ENCODE measurements at places on chromosomes 2 and 18.

DNA sequence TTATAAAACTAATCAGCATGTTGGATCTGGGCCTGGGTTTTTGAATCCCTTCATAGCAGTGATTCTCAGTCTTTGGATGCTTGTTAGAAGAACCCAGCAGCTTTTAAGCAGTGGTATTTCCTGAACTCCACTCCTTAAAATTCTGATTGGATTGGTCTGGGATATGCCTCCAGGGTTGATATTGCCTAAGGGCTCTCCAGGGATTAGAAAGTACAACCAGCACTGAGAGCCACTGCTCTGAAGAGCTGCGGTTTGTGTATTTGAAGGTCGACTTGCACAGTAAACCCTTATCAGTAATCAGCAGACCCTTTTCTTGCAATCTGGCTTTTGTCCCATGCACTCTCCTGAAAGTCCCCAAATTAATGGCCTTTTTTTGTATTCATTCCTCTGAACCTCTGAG, 17.0 kb upstream of the RBMS1 start:
- no peak for DNase-seq

DNA sequence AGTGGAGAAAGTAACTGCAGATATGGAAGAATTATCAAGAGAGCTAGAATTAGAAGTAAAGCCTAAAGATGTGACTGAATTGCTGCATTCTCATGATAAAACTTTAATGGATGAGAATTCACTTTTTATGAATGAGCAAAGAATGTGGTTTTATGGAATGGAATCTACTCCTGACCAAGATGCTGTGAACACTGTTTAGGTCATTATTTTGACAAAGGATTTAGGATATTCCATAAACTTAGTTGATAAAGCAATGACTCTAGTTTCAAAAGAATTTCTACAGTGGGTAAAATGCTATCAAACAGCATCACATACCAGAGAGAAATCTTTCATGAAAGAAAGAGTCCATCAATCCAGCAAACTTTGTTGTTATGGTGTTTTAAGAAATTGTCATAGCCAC, 1317.7 kb upstream of the ACVR2A start:
- no peak for DNase-seq

DNA sequence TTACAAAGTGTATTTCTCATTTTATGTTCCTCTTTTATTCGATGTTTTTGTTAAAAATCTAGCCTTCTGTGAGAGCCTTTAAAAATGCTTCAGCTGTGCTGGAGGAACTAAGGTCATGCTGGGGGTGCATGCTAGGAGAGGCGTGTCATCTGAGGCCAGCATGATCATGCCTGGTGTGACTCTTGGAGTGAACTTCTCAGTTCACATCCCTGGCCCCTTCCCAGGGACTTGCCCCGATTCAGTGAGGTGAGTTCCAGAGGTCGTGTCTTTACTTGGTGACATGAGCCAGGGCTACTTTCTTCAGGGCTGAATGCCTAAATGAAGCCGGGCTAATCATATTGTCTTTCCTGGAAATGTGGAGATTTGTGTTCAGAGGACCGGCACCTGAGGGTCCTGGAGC, 264.9 kb downstream of the MREG start:
- DNase-seq: no peak

GRCh38 chr2:26976237-26976636, 5.8 kb downstream of the MAPRE3 start:
- no peak for DNase-seq

DNA sequence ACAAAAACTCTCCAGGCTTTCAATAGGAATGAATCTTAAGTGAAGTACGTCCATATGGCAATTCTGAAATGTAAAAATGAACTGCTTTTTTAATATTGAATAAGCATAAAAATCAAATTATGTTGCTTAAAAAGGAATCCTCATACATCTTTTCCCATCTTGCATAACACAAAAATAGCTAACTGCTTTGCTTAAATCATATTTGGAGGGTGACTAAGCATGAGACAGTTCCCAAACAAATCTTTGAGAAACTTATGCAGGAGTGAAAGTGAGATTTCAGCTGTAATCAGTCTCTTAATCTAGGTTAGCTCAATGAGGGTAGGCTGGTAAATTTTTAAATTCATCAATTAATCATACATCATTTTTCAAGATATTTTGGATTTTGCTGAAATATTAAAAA, 111.5 kb downstream of the MBD5 start:
- DNase-seq: no peak

DNA sequence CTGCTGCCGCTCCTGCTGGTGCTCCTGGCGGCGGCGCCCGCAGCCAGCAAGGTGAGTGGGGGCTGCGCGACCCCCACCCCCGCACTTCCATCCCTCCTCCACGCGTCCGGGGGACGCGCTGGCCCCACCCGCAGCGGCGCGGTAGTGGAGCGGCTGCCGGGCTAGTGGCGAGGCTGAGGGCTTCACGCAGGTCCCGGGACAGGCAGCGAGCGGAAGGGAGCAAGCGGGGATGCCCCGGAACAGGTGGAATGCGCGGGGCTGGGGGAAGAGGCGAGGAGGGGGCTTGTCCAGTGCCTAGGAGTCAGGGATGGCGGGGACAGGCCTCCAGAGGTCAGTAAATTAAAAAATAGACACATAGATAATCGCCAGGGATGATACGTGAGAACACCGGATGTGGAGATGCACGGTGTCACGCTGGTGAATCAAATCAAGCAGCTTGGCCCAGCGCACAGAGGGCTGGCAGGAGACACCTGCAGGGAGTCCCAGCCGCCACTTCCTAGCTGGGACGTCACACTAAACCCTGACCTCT, 403 bp downstream of the COL4A3 start:
- DNase-seq: no peak

- DNase-seq: no peak
These were observed 27.3 kb upstream of the ITGB6 start for GRCh38 chr2:160227293-160227915.

GRCh38 chr2:18467749-18468360, 92.6 kb downstream of the RDH14 start:
- DNase-seq: no peak

DNA sequence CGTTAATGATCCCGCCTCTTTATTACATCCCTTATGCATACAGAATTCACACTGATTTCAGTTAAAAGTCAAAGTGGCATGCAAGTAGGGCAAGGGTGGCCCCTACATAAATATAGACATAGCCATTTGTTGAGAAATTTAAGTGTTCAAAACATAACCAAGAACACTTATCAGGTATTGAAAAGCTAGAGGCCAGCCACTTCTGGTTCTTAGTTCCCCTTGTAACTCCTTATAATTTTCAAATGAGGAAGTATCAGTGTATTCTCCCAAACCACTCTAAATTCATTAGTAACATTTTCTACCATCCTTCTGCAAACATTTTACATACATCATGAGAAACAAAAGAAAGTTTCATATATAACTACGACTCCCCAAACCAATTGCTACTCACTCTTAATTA, 5.8 kb upstream of the ARL5A start:
- no peak for DNase-seq

- no peak for DNase-seq
These were observed 55.4 kb upstream of the ACYP2 start for GRCh38 chr2:54059986-54060385.

- no peak for DNase-seq
These were observed 11.3 kb upstream of the MAL start for GRCh38 chr2:95014126-95014708.

DNA sequence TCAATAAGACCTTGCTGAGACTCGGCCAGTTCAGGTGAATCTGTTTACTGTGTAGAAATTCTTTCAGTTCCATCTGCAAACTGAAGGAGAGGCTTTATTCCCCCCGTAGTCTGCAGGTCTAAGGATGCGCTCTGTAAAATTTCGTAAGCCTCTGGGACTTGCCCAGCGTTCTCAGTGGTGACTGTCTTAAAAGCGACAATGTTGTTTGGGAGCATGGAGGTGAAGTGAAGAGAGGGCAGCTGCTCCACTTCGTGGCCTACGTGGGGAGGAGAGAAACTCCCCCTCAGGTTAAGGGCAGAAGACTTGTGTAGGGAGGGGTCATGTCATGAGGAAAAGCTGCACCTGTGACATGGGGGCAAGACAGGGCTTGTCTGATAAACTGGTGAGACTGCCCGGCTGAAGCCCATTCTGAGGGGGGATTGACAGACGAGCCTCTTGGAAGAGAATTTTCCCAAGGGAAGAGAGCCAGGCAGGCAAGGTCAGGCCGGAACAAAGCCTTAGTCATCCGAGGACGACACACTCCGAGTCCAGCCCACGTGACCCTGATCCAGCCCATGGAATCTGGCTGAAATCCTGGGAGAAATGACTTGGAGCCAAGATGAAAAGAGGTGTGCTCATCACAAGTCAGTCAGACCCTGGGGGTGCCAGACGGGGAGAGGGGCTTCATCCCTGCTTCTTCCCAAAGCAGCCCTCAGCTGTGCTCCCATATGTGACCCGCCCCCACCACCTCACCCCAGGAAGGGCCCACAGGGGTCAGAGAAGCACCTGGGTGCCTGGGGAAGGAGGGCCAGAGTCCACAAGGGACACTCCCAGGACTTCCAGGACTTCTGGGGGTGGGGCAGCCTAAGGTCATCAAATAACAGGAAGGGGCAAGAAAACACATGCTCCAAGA, 88.5 kb upstream of the SH3BP4 start:
- no peak for DNase-seq

DNA sequence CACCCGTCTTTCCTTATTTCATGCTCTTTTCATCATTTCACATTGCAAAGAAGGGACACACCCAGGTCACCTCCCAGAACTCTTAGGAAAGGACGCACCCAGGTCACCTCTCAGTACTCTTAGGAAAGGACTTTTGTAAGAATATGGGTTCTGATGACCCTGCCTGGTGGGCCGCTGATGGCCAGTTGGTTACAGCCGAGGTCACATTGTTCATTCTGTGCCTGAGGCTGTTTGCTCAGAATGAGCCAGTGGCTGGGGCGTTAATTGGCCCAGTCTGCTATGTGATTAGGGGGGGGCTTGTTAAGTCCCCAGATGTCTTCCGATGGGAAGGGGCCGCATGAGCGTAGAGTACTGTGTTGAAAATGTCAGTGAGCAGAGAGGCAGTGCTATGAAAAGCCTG, 9.4 kb downstream of the MLPH start:
- DNase-seq: no peak

DNA sequence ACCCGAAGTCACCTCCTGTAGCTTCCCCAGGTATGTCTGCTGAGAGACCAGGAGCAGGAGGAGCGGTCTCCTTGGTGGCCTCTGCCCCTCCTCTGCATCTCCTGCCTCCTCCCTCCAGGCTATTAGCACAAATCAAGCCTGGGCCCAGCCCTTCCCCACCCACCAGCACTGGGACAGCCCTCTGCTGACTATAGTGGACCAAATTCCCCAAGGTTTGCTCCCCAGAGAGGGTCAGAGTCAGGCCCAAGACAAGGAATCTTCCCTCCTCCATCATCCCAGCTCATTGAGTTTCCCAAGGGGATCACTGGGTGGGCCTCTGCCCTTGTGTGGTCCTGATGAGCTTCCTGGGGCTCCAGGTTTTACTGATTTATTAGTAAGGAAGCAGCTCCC, 62.1 kb downstream of the EMILIN2 start:
- no peak for DNase-seq

GRCh38 chr2:59804732-59805131, 748.7 kb downstream of the BCL11A start:
- DNase-seq: no peak

GRCh38 chr18:23337599-23338444, 115.3 kb upstream of the RIOK3 start:
- DNase-seq: no peak

DNA sequence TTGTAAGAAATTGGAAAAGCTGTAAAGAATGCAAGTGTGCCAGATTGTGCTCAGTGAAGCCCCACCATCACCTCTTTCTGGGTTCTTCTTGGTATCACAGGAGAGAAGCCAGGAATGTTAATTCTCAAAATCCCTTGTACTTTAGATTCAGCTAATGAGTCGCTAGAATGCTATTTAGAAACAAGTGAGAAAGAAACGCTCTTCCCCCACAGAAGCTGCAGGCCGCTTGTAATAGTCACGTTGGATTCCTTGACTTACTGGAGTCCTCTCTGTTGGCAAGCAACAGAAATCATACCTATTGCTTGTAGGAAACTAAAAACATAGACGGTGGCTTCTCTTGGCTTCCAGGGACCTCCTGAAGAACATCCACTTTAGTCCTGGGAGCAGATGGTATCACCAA, 375.6 kb upstream of the LRATD1 start:
- DNase-seq: no peak

GRCh38 chr2:43224571-43225092, 1.8 kb downstream of the ZFP36L2 start:
- no peak for DNase-seq

DNA sequence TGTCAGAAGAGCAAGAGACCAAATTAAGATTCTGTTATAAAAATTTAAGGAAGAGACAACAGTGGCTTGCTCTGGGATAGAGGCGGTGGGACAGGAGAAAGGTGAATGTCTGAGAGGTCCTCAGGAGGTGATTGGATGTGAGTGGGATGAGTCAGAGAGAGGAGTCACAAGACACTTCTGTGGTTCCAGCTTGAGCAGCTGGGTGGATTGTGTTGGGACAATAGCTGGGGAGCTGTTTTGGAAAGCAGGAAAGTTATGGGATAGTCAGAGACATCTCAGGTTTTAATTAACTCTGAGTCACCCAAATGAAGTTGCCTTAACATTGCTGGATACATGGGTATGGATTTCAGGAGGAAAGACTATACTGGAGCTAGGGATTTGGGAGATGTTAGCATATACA, 218.0 kb upstream of the TRIB2 start:
- no peak for DNase-seq

DNA sequence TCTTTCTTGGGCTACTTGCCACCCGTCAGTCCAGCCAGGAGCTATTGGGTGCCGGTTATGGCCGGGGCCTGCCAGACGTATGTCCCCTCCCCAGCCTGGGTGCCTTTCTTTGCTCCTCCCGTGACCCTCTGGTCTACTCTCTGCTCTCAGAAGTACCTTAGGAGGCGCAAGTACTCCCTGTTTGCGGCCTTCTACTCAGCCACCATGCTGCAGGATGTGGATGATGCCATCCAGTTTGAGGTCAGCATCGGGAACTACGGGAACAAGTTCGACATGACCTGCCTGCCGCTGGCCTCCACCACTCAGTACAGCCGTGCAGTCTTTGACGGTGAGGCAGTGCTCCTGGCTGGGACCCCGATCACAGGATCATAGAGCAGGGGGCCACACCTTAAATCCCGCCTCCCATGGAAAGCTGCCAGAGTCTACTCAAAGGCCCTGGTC, 99.5 kb downstream of the DYSF start:
- no peak for DNase-seq

DNA sequence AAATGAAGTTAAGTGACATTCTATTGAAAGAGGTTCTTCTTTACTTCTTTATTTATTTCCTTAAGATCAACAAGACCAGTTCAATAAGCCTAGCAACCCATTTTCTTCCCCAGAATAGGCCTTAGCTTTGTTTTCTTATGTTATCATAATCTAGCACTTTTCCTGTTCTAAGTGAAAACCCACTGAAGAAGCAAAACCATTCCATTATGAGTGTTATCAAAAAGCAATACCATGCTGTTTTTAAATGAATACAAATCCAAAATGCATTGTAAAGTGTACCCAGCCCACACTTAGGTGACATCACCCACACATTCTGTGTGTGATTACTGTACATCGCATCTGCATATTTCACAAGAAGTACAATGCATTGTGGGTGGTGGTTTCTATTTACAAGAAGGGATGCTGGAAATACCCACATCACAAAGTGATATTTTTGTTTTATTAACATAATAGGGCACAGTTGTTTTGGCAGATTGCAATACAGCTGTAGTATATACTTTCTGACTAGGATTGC, 679.5 kb downstream of the KCNJ3 start:
- no peak for DNase-seq

GRCh38 chr2:142286618-142287017, 155.8 kb upstream of the LRP1B start:
- no peak for DNase-seq

- no peak for DNase-seq
These were observed 56.0 kb upstream of the PTPRM start for GRCh38 chr18:7511106-7511505.

GRCh38 chr18:78228974-78229373, 750.6 kb upstream of the SALL3 start:
- DNase-seq: no peak
